Stimulated activated CD4-positive, alpha-beta T cell treated with anti-CD3 and anti-CD28 coated beads, Interleukin-1b, Interleukin-23, amount 100 ng/mL, for 1 hour (primary cell): ENCODE measurements at places on chromosomes 16 and 17.

- DNase-seq, result no peak
Observed at GRCh38 chr17:75356260-75356937, 49.1 kb downstream of the GRB2 start.

DNA sequence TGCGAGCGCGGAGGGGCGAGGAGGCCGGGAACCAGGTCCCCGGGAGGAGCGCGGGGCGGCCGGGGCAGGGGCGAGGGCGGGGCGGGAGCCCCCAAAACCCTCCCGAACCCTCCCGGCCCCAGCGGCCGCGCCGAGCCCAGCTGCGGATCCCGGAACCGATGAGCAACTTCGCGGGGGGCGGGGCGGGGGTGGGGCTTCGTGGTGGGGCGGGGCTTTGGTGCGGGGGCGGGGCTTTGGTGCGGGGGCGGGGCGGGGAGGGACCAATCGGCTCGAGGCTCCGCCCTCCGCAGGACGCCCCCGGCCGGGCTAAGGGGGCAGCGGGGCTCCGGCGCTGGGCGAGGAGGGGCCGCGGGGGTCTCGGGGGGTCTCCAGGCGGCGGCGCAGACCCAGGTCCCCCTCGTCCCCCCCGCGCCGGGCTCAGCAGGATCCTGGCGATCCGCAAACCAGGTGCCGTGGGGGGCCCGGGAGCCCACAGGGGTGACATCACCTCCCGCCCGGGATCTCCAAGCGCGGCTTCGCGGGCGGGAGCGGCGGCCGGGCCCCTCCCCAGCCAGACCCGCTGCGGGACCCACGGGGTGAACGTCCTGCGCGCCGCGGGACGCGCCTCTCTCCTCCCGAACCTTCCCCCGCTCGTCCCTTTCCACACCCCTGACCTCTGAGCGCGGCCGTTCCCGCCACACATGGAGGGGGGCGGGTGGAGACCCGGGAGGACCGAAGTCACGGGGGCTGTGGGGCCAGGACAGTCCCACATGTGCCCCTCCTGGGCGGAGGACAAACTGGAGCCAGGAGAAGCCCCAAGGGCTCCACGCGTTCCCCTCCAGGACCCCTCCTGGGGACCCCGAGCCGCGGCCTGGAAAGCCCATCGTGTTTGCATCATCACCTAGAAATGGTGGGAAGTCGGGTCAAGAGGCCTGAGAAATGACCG is at the start of gene ABR:
Gene ABR (minus strand): TSS at position 164 of the 925 bp plus-strand sequence. CDS start 254 bp downstream, outside the sequence.
- peak; percentile 36 for DNase-seq

GRCh38 chr17:5837055-5837491 is 233.1 kb upstream of the WSCD1 start:
- DNase-seq, result no peak

DNA sequence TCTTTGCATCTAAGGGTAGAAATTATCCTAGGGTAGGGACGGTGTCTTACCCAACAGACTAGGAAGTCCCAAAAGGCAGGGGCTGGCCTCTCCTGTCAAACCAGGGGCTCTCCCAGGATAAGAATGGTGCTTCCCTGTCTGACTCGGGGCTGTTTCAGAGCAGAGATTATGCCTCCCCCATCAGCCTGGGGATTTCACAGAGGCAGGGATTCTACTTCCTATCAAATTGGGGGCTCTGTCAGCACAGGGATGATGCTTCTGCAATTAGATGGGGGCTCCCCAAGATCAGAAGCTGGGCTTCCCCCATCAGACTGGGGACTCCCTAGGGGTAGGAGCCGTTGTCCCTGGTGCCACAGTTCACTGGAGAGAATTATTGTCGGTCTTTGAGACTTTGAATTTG is 2.3 kb downstream of the NXPH3 start:
- DNase-seq, result no peak

GRCh38 chr16:75854152-75854551 is 127.9 kb upstream of the CPHXL start:
- DNase-seq, result no peak
